T1000 (cell line): ENCODE measurements at places on chromosomes 2 and 18.
A peak's percentile ranks its signal among the peaks of the same experiment; 100 is the strongest.

DNA sequence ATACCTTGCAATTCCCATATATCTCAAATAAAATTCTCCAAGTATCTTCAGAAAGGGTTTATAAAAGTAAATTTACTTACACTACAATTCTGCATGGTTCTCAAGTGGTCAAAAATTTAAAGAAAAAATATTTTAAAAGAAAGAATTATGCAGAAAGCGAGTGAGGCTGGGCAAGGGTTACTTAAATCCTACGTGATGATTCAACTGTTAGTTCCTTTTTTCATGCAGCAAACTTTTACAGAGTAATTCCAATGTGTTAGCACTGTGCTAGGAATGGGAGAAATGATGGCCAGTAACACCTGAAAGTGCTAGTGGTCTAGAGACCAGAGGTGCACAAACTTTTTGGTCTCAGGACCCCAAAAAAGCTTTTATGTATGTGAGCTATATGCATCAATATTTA lies 133.4 kb downstream of the ATAD2B start:
- no peak for DNase-seq

DNA sequence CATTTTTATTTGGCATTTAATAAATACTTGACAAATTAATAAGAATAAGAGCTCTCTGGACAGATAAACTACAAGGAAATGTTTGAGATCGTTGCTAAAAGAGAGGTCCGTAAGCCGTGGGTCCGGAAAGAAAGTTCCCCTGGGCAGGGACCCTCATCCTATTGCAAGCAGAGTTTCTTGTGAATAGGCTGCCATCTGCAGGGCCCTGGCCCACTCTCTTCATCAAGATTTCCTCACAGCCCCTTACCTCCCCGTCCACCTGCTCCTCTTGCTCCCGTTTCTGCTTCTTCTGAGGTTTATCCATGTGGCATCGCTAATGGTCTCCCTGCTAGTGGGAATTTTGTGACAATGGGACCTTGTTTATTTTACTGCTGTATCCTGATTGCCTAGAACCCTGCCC lies 30.1 kb upstream of the MC5R start:
- DNase-seq, result no peak

GRCh38 chr2:235496239-235496621 lies 2.4 kb downstream of the AGAP1 start:
- peak; percentile 10 for DNase-seq

- no peak for DNase-seq
These were observed 114.6 kb downstream of the VWA3B start for GRCh38 chr2:98201576-98201975.

GRCh38 chr2:230408244-230408842 lies 7.7 kb upstream of the SP100 start:
- DNase-seq, result peak; percentile 64
